Brain microvascular endothelial cell (primary cell): ENCODE measurements at places on chromosomes 7 and 10.

GRCh38 chr10:44416021-44416771 lies 31.3 kb upstream of the CXCL12 start:
- DNase-seq: no peak

- DNase-seq: no peak
Measured at GRCh38 chr10:1658658-1659057, 78.7 kb downstream of the ADARB2 start.

DNA sequence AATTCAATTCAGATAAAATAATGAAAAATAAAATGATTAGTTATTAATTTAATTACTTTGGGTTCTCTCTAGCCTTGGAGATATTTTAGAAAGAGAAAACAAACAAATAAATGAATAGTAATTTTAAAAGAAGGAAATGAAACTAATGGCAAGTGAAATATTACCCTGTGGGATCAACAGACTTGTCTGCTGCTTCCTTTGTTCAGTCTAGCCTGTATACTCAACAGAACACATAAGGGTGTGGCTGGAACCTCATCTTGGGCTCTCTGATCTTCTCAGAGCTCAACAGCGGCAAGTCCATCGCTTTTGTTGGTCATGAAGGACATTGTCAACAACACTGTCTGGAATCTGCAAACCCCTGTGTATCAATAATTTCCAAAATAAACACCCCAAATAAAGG lies 904.9 kb downstream of the IPMK start:
- no peak for DNase-seq

GRCh38 chr10:69685802-69686585 lies 55.9 kb downstream of the FAM241B start:
- DNase-seq: peak; percentile 55

GRCh38 chr7:122846591-122846990 lies 39.7 kb downstream of the CADPS2 start:
- no peak for DNase-seq

DNA sequence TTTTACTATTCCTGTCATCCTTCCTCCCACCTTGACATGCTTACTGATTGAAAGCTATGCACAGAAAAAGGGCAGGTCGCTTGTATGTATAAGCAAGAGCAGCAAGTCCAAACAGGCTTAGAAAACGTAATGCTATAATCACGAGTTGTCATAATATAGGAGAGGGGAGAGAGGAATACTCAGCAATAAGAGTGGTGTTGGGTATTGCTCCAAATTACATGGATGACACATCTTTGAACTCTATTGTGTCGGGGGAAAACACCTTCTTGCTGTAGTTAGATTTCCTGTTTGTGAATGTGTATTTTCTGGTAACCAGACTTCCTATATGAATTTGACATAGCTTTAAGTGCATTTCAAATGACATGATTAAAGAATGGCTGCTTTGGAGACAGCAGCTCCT lies 7.5 kb downstream of the MET start:
- no peak for DNase-seq

- DNase-seq: no peak
Measured at GRCh38 chr7:69839782-69840181, 241.5 kb downstream of the AUTS2 start.

DNA sequence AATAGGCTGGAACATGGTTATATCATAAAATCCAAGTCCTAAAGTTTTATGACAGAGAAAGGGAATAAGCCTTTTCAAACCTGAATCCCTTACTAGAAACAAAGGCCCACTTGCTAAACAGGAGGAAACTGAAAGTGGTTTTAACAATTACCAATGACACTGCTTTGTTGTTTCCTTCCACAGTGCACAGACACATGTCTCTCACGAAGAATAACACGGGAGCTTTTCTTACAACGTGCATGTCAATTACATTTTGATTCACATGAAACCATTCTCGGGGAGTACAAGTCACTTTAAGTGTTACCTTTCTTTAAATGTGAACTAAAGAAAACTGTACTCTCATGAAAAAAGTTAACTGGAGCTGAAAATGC lies 1.4 kb downstream of the MRPS33 start:
- DNase-seq: no peak

GRCh38 chr7:137998250-137998649 lies 3.6 kb downstream of the CREB3L2 start:
- DNase-seq: peak; percentile 8

DNA sequence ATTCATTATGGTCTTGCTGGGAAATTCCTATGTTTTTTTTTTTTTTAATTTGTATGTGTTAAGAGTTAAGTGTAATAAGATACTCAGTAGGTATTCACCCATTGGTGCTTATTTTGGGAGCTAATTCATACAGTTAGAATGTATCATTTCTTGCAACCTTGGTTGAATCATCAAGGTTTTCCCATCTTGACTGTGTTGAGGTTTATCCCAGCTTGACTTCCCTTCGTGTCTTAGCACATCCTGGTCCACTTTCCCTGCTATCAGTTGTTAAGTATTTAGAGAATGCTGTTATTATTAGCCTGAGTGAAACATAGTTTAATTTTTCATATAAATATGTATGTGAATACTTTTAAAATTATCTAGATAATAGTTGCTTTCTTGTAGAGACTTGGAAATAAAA lies 20.8 kb downstream of the RALA start:
- peak; percentile 47 for DNase-seq

GRCh38 chr10:129085811-129086210 lies 381.2 kb upstream of the MGMT start:
- DNase-seq: peak; percentile 80

DNA sequence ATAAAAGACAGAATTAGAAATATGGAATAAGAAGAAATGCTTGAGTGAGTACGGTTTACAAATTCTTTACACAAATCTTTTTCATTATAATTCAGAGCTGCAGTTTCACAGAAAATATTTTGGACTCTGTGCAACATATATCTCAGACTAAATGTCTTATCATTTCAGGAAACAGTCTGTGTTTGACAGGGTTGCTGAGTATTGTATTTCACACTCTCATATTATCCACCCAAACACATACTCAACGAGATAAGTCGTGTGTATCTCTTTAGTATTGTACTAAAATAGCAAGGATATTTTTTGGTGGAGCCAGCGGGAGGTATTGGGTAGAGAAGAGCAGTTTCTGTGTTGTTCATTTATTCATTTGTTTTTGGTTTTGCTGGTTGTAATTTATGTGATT lies 39.0 kb upstream of the SLC39A12 start:
- DNase-seq: no peak

- DNase-seq: peak; percentile 25
Measured at GRCh38 chr7:6106140-6106904, 75.1 kb downstream of the ANKRD61 start.

- DNase-seq: no peak
Measured at GRCh38 chr7:43141091-43141490, 28.6 kb downstream of the HECW1 start.

- DNase-seq: no peak
Measured at GRCh38 chr10:17510242-17510908, 56.0 kb upstream of the ST8SIA6 start.

DNA sequence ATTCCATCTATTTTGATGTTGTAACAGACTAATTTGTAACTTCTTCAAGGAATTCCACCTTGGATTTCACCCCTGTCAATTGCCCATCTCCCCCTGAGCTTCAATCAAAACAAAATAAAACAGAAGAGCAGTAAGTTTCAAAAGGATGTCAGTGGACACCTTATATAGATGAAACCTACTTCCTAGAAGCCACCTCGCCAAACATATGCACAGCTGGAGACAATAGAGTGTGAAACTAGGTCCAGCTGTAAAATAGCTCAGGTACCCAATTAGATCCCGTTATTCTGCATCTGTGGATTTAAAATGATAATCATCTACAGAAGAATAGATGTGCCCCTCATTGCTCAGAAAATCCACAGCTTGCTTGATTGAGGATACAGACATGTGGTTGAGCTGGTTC lies 598.6 kb downstream of the SH2D4B start:
- DNase-seq: no peak

DNA sequence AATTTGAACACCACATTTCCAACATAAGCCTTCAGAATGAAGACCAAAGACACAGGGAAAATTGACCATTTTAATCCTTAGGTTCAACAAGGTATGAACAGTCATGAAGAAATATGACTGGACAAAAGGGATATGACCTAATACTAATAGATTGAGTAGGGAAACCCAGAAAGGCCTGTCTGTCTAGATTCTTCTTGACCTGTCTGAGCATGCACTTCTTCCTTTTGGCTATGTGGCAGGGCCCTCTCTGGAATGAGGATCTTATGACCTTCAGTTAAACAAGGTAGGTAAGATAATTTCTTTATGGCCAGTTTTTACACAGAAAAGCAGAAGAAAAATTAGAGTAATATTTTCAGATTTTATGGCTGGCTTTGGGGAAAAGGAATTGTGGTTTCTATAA lies 3.0 kb upstream of the PHYHIPL start:
- no peak for DNase-seq

DNA sequence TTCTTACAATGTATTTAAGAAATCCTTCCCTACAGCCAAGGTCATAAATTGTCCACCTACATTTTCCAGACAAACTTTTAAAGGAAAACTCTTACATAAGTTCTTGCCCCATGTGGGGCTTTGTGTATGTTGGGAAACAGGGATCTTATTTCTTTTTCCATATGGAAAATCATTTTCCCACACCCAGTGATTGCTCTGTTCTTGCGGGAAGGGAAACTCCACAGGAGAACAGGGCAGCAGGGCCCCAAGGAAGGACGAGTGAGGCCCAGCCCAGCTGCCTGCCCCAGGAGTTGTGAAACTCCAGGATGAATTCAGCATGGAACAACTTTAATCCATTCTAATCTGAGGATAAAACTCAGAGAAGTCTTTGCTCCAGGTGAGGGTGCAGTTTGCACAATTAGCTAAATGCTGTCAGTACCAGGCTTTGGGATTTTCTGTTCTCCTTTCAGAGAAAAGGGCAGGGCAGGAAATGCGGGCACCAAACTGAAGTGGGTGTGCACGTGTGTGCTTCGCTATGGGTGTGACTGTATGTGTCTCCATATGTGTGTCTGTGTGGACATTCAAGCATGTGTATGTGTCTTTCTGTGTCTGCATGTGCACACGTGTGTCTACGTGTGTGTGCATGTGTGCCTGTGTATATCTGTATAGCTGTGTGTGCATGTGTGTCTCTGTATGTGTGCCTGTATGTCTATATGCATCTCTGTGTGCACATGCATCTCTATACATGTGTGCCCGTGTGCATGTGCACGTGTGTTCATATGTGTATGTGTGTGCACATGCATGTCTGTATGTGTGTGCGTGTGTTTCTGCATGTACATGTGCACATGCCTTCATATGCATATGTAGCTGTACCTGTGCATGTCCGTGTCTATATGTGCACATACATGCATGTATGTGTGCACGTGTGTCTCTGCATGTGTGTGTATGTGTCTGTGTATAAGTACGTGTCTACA lies 102.0 kb upstream of the FAM20C start:
- no peak for DNase-seq

DNA sequence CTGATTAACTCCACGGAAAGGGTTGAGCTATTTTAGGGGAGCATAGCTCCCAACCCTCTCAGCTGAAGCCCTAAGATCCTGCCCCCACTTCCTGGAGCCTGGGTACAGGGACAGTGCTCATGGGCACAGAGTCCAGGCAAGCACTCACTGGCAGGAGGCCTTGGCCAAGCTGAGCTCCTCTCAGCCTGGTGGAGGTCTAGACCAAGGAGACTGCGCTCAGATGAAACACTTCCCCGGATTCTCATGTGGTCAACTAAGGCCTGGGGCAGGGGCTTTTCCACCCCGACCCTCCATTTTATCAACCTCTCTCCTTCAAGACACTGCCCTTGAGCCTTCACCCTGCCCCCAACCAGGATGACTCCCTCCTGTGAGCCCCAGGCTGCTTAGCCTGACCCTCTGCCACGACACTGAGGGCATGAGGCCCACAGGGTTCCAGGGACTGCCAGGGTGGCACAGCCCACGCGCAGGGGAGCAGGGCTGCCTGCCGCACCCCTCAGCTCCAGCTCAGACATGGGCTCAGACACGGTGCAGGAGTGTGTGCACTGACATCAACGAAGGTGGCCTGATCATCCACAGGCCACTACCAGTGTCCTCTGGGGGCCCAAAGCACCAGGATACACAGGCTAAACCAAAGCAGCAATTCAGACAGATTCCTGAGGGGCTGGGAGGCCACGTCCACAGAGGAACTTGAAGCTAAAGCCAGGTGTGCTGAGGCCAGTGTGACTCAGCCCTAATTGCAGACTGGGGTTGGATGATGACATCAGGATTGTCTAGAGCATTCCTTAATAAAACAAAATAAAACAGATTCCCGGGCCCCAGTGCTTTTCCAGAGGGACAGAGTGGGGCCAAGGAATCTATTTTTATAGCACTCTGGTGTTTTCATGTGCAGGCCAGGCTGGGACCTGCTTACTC lies 18.8 kb downstream of the CHAT start:
- DNase-seq: no peak

GRCh38 chr7:54831644-54832095 lies 72.7 kb upstream of the SEC61G start:
- DNase-seq: no peak

DNA sequence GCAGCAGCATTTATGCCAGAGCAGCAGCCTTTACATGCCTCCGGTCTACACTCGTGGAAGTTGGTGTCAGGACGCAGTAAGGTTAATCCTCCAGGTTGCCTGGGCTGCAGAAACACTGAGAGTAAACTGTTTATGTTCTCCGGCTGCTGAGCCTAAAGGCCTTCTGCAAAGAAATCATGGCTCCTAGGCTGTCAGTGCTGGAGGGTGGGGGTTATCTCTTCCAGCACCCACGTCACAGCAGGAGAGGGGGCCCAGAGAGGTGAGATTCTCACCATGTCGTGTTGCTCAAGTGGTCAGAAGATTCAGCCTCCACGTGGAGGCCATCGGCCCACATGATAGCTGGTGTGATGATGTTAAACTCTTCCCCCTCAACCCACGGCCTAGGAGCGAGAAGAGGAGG lies 41.2 kb downstream of the COL13A1 start:
- DNase-seq: no peak

DNA sequence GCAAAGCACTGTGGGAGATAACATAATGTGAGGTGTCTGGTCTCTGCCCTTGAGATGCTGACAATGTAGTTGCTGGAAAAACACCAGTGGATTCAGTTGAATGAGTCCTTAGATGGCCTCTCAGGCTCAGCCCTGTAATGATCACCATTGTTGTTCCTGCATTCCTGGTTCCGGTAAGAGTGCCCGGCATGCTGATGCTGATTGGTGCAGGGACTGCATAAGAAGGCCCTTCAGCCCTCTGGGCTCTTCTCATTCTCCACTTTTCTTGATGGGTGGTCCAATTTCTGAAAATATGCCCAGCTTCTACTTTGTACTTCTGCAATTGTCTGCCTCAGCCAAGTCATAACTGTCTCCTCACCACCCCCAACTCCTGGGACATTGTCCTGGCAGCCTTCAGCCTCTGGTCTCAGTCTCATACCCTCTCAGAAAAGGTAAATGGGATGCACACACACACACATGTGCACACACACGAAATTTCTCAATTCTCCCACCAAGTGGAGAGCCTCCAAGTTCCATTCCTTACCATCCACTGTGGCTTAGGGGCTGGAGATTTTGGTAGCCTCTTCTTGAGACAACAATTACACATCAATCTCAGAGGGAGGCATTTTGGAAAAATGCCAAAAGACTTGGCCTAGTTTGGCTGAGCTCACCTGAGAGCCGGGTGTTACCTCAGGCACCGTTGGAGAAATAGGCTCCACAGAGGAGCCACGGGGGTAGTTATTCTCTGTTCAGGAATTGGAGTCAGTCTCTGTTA lies 314.9 kb downstream of the RPS24 start:
- no peak for DNase-seq

GRCh38 chr10:43393606-43394360 lies 15.2 kb downstream of the HNRNPF start:
- DNase-seq: no peak

GRCh38 chr10:43084812-43085211 lies 7.9 kb downstream of the RET start:
- DNase-seq: no peak

- DNase-seq: peak; percentile 34
Measured at GRCh38 chr7:136133551-136133950, 156.4 kb upstream of the MTPN start.
